Endodermal cell (in vitro differentiated cells): ENCODE measurements at places on chromosomes 3 and 15.

- no peak for DNase-seq
Measured at GRCh38 chr3:30858894-30859389, 35.5 kb downstream of the GADL1 start.

- DNase-seq: no peak
Measured at GRCh38 chr15:84788500-84788899, 28.7 kb upstream of the ALPK3 start.

DNA sequence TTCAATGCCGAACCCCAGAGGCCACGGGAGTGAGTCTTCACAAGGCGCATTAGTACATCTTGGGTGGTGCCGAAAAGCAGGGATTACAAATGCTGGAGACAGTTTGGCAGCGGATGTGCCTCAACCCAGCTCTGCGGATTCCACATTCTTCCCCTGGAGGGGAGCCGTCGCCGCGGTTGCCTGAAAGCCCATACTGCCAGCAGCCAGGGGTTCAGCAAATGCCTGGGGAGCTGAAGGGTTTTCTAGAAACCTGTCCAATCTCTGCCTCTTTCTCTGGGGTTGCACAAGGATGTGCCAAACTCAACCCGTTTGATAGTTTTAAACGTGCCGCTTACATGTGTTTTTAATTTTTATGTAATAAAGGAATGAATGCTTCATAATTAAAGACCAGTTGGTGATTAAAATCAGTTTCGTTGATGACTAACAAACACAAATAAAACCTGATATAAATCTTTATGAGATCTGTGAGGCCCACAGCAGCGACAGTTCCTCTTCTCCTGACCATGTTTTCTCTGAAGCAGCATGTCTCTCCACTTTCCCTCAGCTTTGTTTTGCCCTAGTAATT is 74.6 kb upstream of the LEKR1 start:
- peak; percentile 92 for DNase-seq

- DNase-seq: no peak
Measured at GRCh38 chr15:97023488-97023844, 693.0 kb downstream of the NR2F2 start.

GRCh38 chr15:69323893-69324430 is 25.2 kb downstream of the PAQR5 start:
- no peak for DNase-seq

DNA sequence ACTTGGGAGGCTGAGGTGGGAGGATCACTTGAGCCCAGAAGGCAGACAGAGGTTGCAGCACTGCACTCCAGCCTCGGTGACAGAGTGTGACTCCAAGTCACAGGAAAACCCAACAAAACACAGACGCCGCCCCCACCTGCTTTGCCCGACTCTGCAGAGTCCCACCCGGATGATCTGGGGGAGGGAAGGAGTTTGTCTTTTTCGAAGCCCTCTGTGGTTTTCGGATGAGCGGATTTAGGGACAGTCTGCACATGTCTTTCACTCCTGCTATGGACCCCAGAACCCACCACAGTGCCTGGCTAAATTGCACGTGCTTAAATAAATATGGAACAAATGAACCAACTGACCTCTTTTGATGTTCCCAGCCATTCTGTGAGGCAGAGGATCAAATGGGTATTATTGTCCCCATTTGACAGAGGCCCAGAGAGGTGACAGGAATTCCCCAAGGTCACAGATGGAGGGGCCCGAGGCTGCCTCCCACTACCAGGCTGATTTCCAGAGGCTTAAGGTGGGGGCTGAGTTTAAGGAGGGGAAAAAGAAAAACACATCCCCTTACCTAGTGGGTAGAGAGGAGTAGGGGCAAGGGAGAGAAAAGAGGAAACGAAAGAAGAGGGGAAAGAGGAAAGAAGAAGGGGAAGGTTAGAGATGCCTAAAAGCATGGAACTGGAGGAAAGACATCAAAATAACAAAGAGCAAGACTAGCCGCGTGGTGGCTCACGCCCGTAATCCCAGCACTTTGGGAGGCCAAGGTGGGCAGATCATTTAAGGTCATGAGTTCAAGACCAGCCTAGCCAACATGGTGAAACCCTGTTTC is 59.4 kb upstream of the TFRC start:
- no peak for DNase-seq

- DNase-seq: no peak
Measured at GRCh38 chr3:89740881-89741177, 633.4 kb downstream of the EPHA3 start.

DNA sequence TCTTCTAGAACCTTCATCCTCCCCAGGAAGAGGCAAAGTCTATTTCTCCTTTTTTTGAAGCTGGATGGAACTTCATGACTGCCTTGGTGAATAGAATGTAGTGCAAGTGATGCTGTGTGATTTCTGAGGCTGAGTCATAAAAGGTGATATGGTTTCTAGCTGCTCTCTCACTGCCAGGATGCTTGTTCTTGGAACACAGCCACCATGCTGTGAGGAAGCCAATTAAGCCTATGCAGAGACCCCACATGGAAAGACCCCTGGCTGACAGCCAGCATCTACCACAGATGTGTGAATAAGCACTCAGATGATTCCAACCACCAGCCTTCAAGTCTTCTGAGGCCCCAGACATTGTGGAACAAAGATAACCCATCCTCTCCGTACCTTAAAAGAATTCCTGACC is 57.0 kb downstream of the ISL2 start:
- DNase-seq: no peak

GRCh38 chr3:17936736-17937480 is 194.5 kb upstream of the TBC1D5 start:
- DNase-seq: no peak

- DNase-seq: peak; percentile 55
Measured at GRCh38 chr3:67017211-67017610, 19.1 kb downstream of the KBTBD8 start.

DNA sequence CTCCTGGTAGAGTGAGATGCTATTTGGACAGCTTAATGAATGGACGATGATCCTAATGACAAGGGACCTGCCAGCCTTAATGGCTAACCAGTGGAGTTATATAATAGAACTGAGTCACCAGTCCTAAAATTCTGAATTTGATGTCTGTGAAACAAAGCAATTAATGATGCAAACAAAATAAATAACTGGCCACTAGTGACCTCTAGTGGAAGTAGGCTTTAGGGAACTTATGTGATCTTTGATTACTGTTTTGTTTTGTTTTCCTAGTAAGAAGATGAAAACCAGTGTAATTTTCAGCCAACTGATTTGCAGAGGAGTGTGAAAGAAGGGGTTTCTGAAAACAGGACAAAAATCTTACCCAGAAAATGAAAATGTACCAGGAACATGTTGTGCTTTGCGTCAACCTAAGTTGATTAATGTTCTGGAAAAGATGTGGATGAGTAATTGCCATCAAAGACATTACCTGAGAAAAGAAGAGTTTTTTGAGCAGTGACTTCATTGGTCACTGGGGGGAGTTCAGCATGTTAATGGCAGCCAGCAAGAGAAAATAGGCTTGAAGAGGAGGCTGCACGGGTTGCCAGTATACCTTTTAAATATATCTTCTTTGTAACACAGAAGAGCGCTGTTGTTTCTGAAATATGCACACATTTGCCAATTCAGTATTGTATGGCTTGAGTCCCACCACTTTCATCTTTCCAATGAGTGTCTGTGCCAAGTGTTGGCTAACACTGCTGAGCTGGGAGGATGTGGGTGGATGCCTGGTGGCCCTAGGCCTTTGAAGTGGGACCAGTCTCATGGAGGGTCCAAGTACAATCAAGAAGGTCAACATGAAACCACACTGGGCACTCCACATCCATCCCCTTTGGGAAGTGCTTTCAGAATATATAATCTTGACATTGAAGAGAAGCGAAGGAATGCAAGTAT is 9.3 kb downstream of the VEPH1 start:
- no peak for DNase-seq

DNA sequence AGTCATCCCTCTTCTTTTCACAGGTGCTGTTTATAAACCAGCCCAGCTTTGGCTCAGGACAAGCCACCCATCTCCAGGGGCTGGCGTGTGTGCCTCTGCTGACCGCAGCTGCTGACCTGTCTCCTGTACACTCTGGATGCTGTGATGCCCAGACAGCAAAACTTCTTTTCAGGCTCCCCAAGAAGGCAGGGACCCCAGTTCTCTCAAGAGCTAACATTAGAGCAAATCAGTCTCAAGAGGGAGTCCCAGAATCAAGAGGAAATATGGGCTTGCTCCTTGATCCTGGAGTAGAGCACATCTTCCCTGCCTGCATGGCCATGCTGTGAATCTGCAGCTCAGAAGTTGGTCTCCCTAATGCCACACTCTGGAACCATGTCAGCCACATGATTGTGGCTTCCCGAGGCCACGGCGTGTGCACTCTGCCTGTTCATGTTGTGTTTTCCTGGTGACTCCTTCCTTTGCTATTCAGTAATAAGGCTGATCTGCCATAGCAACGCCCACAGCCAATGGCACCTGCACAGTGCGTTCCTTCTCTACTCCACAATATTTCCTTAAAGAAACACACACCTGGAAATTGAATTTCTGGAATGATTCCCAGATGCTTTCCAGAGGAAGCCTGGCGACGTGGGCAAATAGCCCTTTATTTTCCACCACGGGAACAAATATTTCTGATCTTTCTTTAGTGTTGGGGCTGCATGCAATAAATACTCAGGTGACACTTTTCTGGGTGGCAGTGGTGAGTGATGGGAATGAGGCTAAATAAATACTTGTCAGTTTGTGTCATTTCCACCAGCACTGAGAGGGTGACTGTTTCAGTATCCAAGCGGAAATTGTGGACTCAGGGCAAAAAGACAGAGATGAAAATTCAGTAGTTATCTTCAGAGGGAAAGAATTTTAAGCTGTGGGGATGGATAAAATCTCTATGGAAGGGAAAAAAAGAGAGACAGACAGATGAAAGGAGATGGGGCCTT is 21.9 kb upstream of the THSD4 start:
- no peak for DNase-seq

DNA sequence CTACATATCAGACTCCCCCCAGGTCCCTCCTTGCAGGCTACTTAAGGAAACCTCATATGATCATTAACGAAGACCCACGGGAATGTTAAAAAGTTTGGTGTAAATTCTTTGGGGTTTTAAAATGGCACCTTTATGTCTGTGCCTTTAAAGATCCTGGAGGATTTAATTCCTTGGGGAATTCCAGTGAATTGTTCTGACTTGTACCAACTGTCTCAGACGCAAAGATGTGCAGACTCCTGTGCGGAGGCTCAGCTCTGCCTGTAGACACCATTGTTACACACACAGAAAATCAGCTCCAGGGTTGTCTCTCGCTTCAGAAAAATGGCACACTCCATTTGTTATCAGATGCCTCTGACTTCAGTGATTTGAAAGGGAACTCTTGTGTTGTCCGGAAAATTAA is 414.4 kb upstream of the CFAP20DC start:
- DNase-seq: no peak

- no peak for DNase-seq
Measured at GRCh38 chr3:103006526-103007183, 571.8 kb downstream of the ZPLD1 start.

DNA sequence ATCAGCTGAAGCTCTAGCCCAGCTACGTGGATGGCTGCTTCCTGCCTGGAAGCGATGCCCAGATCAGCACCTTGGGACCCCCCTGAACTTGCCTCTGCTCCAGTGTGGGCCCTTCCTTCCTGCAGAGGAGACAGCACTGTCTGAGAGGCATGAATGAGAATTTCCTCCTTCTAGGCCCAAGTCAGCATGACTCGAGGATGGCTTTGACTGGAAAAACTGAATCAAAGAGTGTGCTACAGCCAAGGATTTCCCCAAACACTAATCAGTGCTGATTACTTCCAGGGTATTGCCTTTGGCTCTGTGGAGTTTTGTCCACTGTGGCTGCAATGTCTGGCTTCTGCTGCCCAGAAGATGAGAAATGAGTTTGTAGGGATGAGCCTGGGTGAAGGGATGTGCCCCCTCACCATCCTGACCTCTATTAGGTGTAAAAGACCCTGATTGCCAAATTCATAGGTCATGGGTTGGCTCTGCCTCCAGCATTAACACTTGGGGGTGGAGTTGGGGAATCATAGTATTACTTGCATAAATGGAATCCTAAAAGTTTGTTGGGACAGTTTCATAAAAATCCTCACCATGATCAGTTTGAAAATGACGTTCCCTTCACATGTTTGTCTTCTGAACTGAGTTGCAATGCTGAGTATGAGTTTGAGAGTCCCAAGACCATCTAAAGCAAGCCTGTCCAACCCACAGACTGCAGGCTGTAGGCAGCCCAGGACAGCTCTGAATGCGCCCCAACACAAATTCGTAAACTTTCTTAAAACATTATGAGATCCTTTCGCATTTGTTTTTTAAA is 36.7 kb downstream of the FLNB start:
- DNase-seq: no peak

- no peak for DNase-seq
Measured at GRCh38 chr15:34078900-34079299, 22.8 kb downstream of the EMC7 start.

DNA sequence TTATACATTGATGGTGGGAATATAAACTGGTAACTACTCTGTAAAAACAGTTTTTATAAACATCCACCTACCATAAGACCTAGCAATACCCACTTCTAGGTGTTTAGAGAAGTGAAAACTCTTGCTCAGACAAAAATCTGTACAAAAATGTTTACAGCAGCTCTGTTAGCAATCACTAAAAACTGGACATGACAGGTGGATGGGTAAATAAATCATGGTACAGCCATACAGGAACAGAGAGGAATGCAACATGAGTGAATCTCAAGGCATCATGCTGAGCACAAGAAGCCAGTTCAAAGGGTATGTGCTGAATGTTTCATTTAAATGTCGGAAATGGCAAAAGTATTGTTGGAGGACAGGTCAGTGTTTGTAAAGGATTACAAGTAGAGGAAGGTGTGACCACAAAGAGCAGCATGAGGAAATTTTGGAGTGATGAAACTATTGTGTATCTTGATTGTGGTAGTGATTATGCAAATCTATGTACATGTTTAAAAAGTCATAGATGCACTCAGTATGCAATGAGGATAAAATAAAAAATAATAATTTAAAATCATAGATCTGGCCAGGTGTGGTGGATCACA is 2.8 kb upstream of the RNU5A-1 start:
- no peak for DNase-seq

- no peak for DNase-seq
Measured at GRCh38 chr15:27463525-27464088, 492.6 kb downstream of the GABRG3 start.

- DNase-seq: no peak
Measured at GRCh38 chr3:185225523-185225922, 28.3 kb downstream of the EHHADH start.

GRCh38 chr3:190346541-190346940 is 24.3 kb upstream of the CLDN1 start:
- DNase-seq: no peak

DNA sequence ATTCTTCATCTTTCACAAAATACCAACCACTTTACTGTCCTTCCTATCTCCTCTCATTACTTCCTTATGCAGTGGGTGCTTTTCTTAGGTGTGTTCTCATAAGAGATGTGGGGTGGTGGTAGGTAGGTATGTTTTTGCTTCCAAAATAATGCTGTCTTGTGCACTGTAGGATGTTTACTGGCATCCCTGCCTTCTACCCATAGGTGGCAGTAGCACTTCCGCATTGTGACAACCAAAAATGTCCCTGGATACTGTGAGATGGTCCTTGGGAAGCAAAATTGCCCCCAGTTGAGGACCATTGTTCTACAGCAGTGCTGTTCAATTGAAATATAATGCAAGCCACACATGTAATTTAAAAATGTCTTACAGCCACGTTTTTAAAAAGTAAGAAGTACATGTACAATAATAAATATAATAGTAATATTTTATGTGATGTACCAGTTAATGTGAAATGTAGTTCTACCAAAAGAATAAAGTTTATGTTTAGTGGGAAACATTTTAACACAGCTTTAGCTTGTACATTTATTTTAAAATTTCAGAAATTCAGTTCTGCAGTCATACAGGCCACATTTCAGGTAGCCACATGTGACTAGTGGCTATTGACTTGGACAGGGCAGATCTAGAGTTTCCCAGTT is 75.2 kb downstream of the NEO1 start:
- peak; percentile 76 for DNase-seq
